ENCODE measurements at places on chromosomes 13 and 19. TPM values are rescaled to one million over a fixed set of nuclear protein-coding genes. Genes with fewer than 3 reads are reported as not detected.

DNA sequence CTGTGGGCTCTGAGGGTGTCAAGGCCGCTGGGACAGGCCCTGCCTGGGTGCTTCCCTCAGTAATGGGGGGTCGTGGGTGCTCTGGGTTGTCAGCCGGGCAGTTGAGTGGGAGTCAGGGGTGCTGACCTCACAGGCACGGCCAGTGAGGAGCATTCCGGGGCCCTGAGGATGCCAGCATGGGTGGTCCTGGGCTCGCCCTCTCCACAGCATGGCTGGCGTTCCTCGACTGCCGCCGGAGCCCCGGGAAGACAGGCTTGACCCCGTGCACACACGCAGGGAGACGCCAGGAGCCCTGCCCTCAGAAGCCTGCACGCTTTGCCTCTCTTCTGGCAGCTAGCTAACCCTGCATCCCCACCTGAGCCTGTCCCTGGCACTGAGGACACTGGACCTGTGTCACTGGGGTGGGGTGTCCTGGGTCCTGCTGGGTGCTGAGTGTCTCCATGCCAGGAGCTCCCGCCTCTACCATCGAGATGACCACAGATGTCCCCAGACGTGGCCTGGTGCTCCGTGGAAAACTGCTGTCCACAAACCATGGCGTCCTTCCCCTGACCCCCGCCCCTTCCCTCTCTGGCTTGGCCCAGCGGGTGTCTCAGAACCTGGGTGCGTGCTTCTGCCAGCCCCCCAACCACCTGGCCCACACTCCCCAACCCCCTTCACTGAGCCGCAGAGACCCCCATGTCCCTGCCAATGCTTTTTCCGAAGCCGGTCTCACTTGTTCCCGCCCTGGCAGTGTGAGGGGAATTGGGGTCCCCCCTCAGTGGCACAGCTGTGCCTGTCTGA, 4.4 kb upstream of the NDUFS7 start:
- no peaks in the 10 kb centered on the region for H3K4me1 ChIP-seq
- H3K4me3 ChIP-seq: no peak overlapping the region
- no peak for DNase-seq
- no peaks in the 10 kb centered on the region for H3K27me3 ChIP-seq
- H3K36me3 ChIP-seq: peaks cover 18% of the 10 kb centered on the region
- no peak overlapping the region for H3K27ac ChIP-seq

DNA sequence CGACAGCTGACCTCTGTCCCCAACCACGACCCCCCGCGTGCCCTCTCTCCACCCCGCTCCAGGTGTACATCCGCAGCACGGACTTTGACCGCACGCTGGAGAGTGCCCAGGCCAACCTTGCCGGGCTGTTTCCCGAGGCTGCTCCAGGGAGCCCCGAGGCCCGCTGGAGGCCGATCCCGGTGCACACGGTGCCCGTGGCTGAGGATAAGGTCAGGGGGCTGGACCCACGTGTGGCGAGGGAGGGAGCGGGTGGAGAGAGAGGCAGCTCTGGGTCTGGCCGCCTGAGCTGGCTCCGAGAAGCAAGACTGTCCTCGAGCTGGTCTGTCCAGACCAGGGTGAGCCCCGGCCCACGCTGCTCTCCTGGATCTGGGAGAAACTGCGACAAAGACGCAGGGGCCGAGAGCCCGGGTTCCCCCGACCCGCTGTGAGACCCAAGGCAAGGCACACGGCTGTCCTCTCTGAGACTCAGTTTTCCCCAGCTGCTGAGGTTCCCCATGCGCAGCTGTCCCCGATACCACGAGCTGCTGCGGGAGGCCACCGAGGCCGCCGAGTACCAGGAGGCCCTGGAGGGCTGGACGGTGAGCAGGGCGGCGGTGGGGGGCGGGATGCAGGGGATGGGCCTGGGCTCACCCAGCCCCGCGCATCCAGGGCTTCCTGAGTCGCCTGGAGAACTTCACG, 1.5 kb downstream of the ACP4 start:
- no peak for DNase-seq
- H3K36me3 ChIP-seq: peaks cover 3% of the 10 kb centered on the region
- H3K27me3 ChIP-seq: no peaks in the 10 kb centered on the region

DNA sequence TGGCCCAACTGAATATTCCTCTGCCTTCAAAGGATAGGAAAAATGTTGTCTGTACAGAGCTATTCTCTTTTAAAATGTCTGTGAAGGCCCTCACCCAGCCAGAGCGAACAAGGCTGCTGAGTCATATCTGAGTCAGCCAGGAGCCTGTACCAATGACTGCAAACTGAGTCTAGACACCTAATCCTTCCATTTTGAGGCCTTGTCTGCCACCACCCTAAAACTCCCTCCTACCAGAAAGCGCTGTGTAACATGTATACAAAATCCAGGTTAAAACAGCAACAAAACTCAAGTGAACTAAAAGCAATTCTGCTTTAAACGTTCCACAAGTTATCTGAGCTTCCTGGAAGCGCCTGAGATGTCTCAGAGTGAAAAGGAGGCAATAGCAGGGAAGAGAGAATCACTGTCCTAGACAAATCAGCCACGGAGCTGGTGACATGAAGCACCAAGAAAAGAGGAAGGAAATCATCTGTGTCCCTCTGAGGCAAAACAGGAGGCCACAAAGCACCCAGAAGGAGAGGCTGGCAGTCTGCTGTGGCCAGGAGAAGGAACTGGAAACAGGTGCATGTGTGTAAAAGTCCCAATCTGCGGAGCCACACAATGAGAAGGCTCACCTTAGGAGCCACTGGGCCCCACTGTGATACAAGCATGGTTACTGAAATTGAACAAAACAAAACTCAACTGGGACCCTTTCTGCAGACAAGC, 10.2 kb downstream of the DHRS12 start:
- DNase-seq: peak; percentile 91
- H3K36me3 ChIP-seq: no peaks in the 10 kb centered on the region
- H3K4me1 ChIP-seq: peaks cover 10% of the 10 kb centered on the region
- no peaks in the 10 kb centered on the region for H3K27me3 ChIP-seq
- H3K4me3 ChIP-seq: no peak overlapping the region
- H3K27ac ChIP-seq: peak overlapping the region; percentile 33

- no peaks in the 10 kb centered on the region for H3K36me3 ChIP-seq
- no peaks in the 10 kb centered on the region for H3K4me1 ChIP-seq
- no peak overlapping the region for H3K27ac ChIP-seq
- DNase-seq: no peak
These were observed 283.1 kb upstream of the TMTC4 start for GRCh38 chr13:100957741-100958140.

- peaks cover 17% of the 10 kb centered on the region for H3K27me3 ChIP-seq
- H3K4me1 ChIP-seq: no peaks in the 10 kb centered on the region
- H3K36me3 ChIP-seq: no peaks in the 10 kb centered on the region
- H3K27ac ChIP-seq: no peak overlapping the region
- no peak overlapping the region for H3K4me3 ChIP-seq
These were observed 426 bp downstream of the KLC3 start for GRCh38 chr19:45340899-45341453.

DNA sequence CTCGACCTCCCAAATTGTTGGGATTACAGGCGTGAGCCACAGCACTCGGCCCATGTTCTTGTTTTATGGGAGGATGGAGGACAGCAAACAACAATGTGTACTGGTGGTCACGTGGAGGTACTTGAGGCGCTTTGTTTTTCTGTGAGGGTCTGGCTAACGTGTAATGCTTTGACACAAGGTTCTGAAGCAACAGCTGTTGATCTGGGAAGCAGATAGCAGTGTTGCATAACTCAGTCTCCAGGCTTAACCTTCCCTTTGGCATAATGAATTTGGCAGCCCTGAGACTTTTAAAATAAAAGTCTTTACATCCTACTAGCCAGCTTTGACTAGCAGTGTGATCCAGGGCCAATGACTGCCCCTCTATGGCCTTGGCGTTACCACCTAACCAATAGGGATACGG, 6.9 kb upstream of the ZNF580 start:
- peaks cover 9% of the 10 kb centered on the region for H3K4me1 ChIP-seq
- H3K36me3 ChIP-seq: peaks cover 4% of the 10 kb centered on the region
- no peak for DNase-seq
- H3K4me3 ChIP-seq: no peak overlapping the region
- H3K27me3 ChIP-seq: no peaks in the 10 kb centered on the region

- H3K27ac ChIP-seq: no peak overlapping the region
- peaks cover 25% of the 10 kb centered on the region for H3K36me3 ChIP-seq
- no peak overlapping the region for H3K4me3 ChIP-seq
- DNase-seq: no peak
These were observed 1.8 kb downstream of the PTGER1 start for GRCh38 chr19:14473073-14473977.

DNA sequence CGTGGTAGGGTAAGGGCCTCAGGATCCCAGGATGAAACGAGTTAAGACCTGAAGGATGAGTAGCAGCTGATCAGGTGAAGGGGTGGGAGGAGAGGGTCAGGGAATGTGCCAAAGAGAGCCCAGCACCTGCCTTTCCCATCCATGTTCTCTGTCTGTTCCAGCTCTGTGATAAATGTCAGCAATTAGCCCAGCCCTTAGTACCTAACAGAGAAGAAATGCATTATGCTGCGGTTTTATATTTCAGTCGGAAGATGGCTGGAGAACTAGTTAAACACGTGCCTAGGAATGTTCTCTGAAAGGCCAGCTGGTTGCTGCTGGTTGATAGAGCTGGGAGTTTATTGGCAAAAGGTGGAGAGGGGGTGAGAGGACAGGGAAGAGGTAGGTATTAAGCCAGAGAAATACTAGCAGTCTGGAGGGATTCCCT, 268.2 kb downstream of the SHISA2 start:
- no peaks in the 10 kb centered on the region for H3K4me1 ChIP-seq
- H3K27ac ChIP-seq: no peak overlapping the region
- H3K36me3 ChIP-seq: no peaks in the 10 kb centered on the region
- no peaks in the 10 kb centered on the region for H3K27me3 ChIP-seq
- no peak for DNase-seq
- no peak overlapping the region for H3K4me3 ChIP-seq

DNA sequence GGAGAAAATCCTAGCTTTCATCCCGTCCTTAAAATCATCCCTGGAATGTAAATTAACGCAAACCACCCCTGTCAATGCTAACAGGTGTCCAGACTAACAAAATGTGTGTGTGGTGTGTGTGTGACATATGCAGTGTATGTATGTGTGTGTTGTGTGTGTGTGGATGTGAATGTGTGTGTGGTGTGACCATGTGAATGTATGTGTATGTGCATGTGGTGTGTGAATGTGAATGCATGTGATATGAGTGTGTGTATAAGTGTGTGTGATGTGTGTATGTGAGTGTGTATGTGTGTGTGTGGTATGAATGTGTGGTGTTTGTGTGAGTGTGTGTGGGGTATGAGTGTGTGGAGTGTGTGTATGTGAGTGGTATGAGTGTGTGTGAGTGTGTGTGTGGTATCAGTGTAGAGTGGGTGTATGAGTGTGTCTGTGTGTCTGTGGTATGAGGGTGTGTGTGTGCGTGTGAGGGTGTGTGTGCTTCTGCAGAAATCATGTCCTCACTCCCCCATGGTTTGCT, 190.8 kb downstream of the TEX29 start:
- H3K27me3 ChIP-seq: no peaks in the 10 kb centered on the region
- no peaks in the 10 kb centered on the region for H3K4me1 ChIP-seq
- H3K36me3 ChIP-seq: no peaks in the 10 kb centered on the region
- H3K27ac ChIP-seq: no peak overlapping the region

GRCh38 chr19:6807291-6807690, 34.8 kb downstream of the VAV1 start:
- no peak overlapping the region for H3K27ac ChIP-seq
- H3K27me3 ChIP-seq: no peaks in the 10 kb centered on the region
- H3K4me1 ChIP-seq: no peaks in the 10 kb centered on the region

GRCh38 chr13:21894703-21895699, 224.1 kb downstream of the FGF9 start:
- H3K27me3 ChIP-seq: no peaks in the 10 kb centered on the region
- no peak overlapping the region for H3K27ac ChIP-seq
- H3K4me1 ChIP-seq: no peaks in the 10 kb centered on the region
- no peaks in the 10 kb centered on the region for H3K36me3 ChIP-seq

GRCh38 chr13:73714522-73714921, 419.7 kb downstream of the KLF12 start:
- no peaks in the 10 kb centered on the region for H3K27me3 ChIP-seq
- H3K27ac ChIP-seq: no peak overlapping the region
- peaks cover 15% of the 10 kb centered on the region for H3K36me3 ChIP-seq
- H3K4me3 ChIP-seq: no peak overlapping the region
- no peak for DNase-seq
- H3K4me1 ChIP-seq: no peaks in the 10 kb centered on the region

GRCh38 chr13:70579941-70580340, 471.7 kb upstream of the KLHL1 start:
- no peaks in the 10 kb centered on the region for H3K4me1 ChIP-seq
- H3K4me3 ChIP-seq: no peak overlapping the region
- H3K36me3 ChIP-seq: no peaks in the 10 kb centered on the region
- no peak overlapping the region for H3K27ac ChIP-seq
- H3K27me3 ChIP-seq: no peaks in the 10 kb centered on the region

DNA sequence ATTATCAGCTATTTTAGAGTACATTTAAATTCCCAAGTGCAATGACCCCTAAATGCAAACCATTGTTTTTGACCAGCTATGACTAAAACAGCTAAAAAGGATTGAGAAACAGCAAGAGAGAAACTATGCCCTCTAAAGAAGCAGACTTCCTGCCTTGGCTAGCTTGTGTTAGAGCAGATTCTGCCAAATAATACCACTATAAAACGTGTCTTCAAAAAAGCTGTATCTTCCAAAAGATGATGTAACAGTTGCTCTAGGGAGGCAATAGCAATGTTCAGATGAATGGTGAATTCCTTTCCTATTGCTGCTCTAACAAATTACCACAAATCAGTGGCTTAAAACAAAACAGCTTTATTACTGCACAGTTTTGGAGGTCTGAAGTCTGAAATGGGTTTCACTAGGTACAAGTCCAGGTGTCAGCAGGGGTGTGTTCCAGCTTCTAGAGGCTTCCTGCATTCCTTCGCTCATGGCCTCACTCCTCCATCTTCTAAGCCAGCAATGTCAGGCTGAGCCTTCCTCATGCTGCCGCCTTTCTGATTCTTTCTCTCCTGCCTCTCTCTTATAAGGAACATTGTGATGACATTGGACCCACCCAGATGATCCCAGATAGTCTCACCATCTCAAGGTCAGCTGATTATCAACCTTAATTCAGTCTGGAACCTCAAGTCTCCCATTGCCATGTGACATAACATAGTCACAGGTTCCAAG, 84.5 kb downstream of the LRRC63 start:
- no peaks in the 10 kb centered on the region for H3K27me3 ChIP-seq
- H3K36me3 ChIP-seq: no peaks in the 10 kb centered on the region
- H3K4me3 ChIP-seq: no peak overlapping the region
- peak; percentile 83 for DNase-seq

GRCh38 chr13:30105381-30105780, 202.0 kb downstream of the KATNAL1 start:
- no peaks in the 10 kb centered on the region for H3K4me1 ChIP-seq
- DNase-seq: no peak
- H3K36me3 ChIP-seq: no peaks in the 10 kb centered on the region
- H3K27ac ChIP-seq: no peak overlapping the region
- peaks cover 2% of the 10 kb centered on the region for H3K27me3 ChIP-seq

C5AR1 gene
- not detected for total RNA-seq

ZNF112 gene
- 10.3 TPM for total RNA-seq

ZNF17 gene
- 17.4 TPM for total RNA-seq

CD177 gene
- total RNA-seq: not detected

C1QTNF9 gene
- total RNA-seq: under 0.01 TPM

RAP2A gene
- 28.9 TPM for total RNA-seq
